ENCODE measurements at places on chromosomes 13 and 19.

DNA sequence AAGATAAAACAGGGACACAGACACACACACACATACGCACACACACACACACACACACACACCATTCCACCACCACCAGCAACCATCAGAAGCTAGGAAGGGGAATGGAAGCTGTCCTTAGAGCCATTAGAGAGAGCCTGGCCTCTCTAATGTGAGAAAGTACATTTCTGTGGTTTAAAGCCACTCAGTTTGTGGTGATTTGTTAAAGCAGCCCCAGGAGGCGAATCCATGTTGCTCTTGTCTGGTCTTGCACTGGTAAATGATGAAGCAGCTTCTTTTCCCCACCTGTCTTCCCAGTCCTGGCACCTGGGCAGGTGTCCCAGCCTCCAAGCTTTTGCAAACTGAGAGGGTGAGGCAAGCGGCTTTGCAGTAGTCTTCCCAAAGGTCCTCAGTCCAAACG, 118.9 kb upstream of the KL start:
- no peaks in the 10 kb centered on the region for H3K27me3 ChIP-seq
- no peaks in the 10 kb centered on the region for H3K36me3 ChIP-seq
- DNase-seq, result no peak
- H3K27ac ChIP-seq, result no peak overlapping the region

DNA sequence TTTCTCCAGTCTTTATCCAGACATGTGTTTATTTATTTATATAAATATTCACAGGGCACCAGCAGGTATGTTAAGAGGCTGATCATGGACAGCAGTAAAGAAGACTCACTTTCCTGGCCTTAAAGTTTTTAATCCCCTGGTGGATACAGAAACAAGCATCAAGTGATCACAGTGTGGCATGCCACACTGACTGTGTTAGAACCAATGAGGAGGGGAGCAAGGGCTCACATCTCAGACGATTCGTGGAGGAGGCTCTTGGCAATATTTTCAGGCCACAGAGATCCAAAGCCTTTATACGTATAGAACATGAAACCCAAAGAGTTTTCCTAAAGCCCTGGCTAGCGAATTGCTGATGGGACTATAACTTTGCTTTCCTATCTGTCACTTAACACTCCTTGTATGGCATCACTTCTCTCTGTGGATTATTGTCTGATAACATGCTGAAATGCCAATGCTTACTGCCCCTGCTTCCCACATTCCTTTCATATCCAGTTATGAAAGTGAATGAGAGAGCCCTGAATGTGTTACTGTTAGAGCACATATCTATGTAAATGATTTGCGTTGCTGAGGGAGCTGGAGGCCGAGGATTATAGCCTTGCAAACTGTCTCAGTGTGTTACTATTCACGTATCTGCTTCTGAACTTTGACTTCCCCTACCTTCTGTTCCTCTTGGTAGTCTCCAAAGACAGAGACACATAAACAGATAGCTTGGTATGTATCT, 37.6 kb downstream of the POLR1D start:
- H3K27me3 ChIP-seq, result no peaks in the 10 kb centered on the region
- H3K36me3 ChIP-seq, result no peaks in the 10 kb centered on the region
- no peak overlapping the region for H3K27ac ChIP-seq
- H3K4me1 ChIP-seq, result peaks cover 6% of the 10 kb centered on the region
- H3K4me3 ChIP-seq, result no peak overlapping the region

- no peaks in the 10 kb centered on the region for H3K27me3 ChIP-seq
- no peak overlapping the region for H3K27ac ChIP-seq
- no peaks in the 10 kb centered on the region for H3K4me1 ChIP-seq
- no peak overlapping the region for H3K4me3 ChIP-seq
- no peak for DNase-seq
- no peaks in the 10 kb centered on the region for H3K36me3 ChIP-seq
Observed at GRCh38 chr13:113116206-113116800, 6.3 kb upstream of the F10 start.

DNA sequence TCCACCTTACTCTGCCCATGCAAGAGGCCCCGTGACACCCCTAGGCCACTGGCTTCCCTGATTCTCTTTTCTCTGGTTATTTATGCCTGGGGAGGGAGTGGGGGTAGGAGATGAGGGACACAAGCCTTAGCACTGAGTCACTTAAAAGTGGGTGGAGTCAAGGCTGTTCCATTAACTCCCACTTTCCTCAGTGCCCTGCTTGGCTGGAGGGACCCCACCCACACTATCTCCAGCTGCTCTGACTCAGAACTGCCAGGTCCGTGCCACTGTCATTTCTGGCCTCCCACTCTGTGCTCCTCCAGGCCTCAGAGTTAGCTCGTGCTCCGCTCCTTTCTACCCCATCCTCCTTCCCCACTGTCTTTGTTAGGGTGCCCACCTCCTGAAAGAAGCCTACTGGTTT, 113.4 kb upstream of the UQCRFS1 start:
- H3K27ac ChIP-seq, result no peak overlapping the region
- no peaks in the 10 kb centered on the region for H3K4me1 ChIP-seq
- H3K36me3 ChIP-seq, result no peaks in the 10 kb centered on the region
- no peak for DNase-seq
- no peak overlapping the region for H3K4me3 ChIP-seq
- no peaks in the 10 kb centered on the region for H3K27me3 ChIP-seq

- peak overlapping the region; percentile 86 for H3K27ac ChIP-seq
- no peak for DNase-seq
- peaks cover 55% of the 10 kb centered on the region for H3K36me3 ChIP-seq
Observed at GRCh38 chr19:41297628-41298347, 12.2 kb upstream of the CCDC97 start.

DNA sequence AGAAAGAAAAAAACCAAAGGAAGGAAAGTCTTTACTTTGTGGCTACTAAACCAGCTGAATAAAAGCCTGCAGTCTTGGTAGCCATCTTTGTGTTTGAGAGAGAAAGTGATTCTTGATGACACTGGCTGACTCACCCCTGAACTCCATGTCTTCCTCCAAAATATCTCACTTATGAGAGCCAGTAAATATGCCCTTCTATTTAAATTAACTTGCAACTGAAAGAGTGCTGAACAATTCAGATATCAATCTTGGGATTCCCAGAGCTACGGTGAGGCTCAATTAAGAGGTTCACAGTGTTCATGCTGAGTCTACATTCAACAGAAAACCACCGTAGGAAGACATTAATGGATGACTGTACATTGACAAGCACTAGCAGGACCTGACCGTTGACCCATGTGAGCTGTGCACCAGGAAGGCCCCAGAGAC, 57.9 kb downstream of the KCTD12 start:
- no peak overlapping the region for H3K4me3 ChIP-seq
- no peaks in the 10 kb centered on the region for H3K27me3 ChIP-seq
- DNase-seq, result no peak
- H3K27ac ChIP-seq, result no peak overlapping the region
- no peaks in the 10 kb centered on the region for H3K36me3 ChIP-seq

GRCh38 chr19:18468517-18468916, 30.6 kb upstream of the ISYNA1 start:
- H3K27ac ChIP-seq, result no peak overlapping the region
- no peaks in the 10 kb centered on the region for H3K27me3 ChIP-seq
- peaks cover 15% of the 10 kb centered on the region for H3K4me1 ChIP-seq
- no peak overlapping the region for H3K4me3 ChIP-seq

DNA sequence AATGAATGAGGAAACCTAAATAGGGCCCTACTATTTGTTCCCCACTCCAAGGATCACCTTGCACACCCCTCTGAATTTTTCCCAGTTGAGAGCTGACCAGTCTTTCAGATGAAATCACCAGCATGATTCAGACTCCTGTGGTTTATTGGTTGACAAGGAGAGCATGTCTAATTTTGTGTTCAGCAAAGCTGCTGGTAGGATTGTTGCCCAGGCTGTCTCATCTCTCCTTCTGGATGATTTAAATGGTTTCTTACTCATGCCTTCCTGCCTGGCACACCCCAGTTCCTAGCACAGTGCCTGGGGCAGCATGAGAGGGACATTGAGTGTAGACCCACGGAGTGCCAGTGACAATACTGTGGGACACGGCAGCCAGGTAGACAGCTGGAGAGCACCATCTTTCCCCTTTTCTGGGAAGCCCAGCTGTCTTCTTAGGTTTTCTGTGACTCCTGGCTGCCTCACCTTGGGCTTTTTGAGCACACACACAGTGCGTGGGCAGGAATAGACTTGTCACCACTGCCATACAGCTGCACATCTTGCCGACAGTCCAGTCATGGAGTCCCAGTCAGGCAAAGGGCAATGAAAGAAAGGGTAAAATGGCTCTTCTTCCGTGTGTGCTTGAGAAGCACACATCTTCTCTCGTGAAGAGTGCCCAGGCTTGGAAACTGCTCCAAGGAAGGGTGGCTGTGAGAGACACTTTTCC, 12.3 kb downstream of the FGF9 start:
- H3K36me3 ChIP-seq, result no peaks in the 10 kb centered on the region
- H3K27ac ChIP-seq, result no peak overlapping the region
- H3K4me1 ChIP-seq, result no peaks in the 10 kb centered on the region
- H3K4me3 ChIP-seq, result no peak overlapping the region

GRCh38 chr19:51644636-51645271, 1.9 kb downstream of the SIGLEC14 start:
- no peaks in the 10 kb centered on the region for H3K27me3 ChIP-seq
- DNase-seq, result no peak
- peak overlapping the region; percentile 55 for H3K4me3 ChIP-seq
- H3K4me1 ChIP-seq, result no peaks in the 10 kb centered on the region

DNA sequence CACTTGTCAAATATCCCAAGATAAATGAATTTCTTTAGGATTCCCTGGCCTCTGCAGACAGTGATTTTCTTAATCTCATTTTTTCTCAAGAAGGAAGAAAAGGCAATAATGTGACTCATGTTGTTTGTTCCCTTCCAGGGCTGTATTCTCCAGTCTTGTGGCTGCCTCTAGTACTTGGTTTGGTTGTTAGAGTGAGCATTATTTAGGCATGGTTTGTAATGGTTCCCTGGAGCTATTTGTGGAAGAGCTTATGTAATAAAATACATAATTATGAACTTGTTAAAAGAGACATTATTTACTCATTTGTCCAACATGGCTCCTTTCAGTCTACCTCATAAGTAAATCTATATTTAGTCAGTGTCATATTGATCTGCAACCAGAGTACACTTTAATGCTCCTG, 270.4 kb downstream of the DCT start:
- no peaks in the 10 kb centered on the region for H3K27me3 ChIP-seq
- H3K4me1 ChIP-seq, result no peaks in the 10 kb centered on the region
- no peaks in the 10 kb centered on the region for H3K36me3 ChIP-seq
- no peak overlapping the region for H3K27ac ChIP-seq

GRCh38 chr19:8146877-8147581, 2.4 kb downstream of the FBN3 start:
- DNase-seq, result no peak
- H3K36me3 ChIP-seq, result no peaks in the 10 kb centered on the region
- no peak overlapping the region for H3K27ac ChIP-seq
- H3K27me3 ChIP-seq, result peaks cover 7% of the 10 kb centered on the region
- no peak overlapping the region for H3K4me3 ChIP-seq

DNA sequence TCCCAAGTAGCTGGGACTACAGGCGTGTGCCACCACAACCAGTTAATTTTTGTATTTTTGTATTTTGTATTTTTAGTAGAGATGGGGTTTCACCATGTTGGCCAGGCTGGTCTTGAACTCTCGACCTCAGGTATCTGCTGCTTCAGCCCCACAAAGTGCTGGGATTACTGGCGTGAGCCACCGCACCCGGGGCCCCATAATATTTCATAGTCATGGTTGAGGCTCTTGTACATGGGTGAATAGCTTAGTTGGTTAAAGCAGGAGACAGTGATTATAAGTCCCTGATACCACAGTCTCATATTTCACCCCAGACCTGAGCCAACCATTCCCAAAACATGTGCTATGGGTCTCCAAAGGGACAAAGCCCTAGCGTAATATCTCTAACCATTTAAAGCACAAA, 26.1 kb downstream of the MBNL2 start:
- peaks cover 73% of the 10 kb centered on the region for H3K4me1 ChIP-seq
- no peaks in the 10 kb centered on the region for H3K36me3 ChIP-seq
- H3K4me3 ChIP-seq, result no peak overlapping the region
- DNase-seq, result no peak

DNA sequence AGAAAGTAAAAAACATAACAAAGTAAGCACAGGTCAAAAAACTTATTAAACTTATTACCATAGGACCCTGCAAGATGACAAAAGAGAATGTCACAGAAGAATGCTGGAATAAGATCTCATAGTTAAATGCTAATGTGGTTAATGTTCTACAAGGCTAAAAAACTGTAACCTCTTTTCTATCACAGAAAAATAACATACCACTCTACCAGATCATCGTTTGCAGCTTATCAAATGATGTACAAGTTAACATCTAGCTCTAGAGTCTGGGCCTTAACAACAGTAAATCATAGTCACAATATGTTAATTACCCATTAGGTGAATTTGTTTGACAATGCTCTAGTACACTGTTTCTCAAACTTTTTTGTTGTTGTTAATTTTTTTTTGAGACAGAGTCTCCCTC, 53.0 kb downstream of the NUFIP1 start:
- no peak overlapping the region for H3K4me3 ChIP-seq
- H3K27ac ChIP-seq, result no peak overlapping the region
- H3K27me3 ChIP-seq, result no peaks in the 10 kb centered on the region
- peaks cover 16% of the 10 kb centered on the region for H3K4me1 ChIP-seq

GRCh38 chr13:100364591-100364990, 224.0 kb downstream of the GGACT start:
- H3K4me1 ChIP-seq, result no peaks in the 10 kb centered on the region
- H3K4me3 ChIP-seq, result no peak overlapping the region
- H3K27ac ChIP-seq, result no peak overlapping the region
- DNase-seq, result no peak
- H3K27me3 ChIP-seq, result no peaks in the 10 kb centered on the region
- H3K36me3 ChIP-seq, result no peaks in the 10 kb centered on the region

- no peak overlapping the region for H3K27ac ChIP-seq
- H3K4me3 ChIP-seq, result no peak overlapping the region
- H3K4me1 ChIP-seq, result no peaks in the 10 kb centered on the region
- DNase-seq, result no peak
Observed at GRCh38 chr19:18951721-18952281, 10.8 kb upstream of the HOMER3 start.

DNA sequence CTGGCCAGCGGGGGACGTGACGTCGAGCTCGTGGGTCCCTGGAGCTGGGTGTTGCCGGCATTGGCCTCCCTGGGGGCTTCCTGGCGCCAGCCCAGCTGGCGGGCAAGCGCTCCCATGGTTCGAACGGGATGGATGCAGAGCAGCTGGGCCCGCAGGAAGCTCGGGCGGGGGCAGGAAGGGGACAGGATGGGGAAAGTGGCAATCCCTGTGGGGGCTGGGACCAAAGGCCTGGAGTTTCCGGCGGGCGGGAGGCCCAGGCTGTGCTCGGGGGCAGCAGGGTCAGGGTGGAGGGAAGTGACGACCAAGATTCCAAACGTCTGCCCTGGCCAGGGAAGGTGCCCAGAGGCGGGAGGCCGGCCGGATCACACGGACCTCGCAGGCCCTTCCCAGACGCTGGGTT, 19.3 kb downstream of the PALM start:
- no peak overlapping the region for H3K4me3 ChIP-seq
- no peaks in the 10 kb centered on the region for H3K27me3 ChIP-seq
- H3K4me1 ChIP-seq, result no peaks in the 10 kb centered on the region
- DNase-seq, result no peak

All from thoracic aorta (tissue), 2 donors.